ENCODE measurements at places on chromosomes 5 and 9. TPM values are rescaled to one million over a fixed set of nuclear protein-coding genes. Genes with fewer than 3 reads are reported as not detected.

DNA sequence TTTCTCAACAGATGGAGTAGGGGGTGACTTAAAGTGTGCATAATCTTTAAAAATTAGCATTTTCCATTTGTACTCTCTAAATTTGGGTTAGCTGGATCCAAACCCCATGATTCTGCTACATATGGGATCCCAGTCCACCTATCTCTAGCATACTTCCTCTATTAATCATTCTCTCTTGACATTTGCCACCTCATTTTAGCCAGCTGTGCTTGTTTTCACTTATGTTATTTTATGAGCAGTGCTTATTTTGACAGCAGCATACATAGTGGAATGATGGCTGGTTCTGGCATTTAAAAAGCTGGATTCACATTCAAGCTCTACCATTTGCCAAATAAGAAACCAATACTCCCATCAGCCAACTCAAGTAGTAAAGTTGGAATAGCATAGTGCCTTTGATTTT, 22.5 kb upstream of the SNX18 start:
- no peak for DNase-seq

GRCh38 chr9:126614455-126615244, 922 bp downstream of the LMX1B start:
- DNase-seq, result no peak

DNA sequence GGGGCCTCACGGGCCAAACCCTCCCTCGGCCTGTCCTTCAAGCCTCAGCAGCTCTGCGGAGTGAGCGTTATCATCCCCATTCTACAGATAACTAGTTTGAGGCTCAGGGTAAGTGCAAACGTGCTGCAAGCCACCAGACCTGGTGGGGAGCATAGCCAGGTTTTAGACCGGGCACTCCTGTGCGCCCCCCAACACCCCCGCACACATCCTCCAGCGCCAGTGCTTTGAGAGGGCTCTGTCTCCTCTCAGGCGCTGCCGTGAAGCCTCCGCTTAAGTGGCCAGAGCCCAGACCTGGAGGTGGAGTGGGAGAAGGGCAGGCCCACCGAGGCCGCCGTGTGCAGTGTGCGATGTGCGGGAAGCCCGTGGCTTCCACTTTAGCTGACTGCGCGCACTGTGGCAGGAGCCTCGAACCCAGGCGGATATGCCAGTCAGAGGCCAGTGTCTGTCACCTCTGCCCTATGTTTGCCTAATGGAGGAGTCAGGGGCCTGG, 1.6 kb upstream of the MGAT1 start:
- DNase-seq, result no peak

GRCh38 chr9:6907772-6908381, 150.1 kb downstream of the KDM4C start:
- DNase-seq, result no peak

DNA sequence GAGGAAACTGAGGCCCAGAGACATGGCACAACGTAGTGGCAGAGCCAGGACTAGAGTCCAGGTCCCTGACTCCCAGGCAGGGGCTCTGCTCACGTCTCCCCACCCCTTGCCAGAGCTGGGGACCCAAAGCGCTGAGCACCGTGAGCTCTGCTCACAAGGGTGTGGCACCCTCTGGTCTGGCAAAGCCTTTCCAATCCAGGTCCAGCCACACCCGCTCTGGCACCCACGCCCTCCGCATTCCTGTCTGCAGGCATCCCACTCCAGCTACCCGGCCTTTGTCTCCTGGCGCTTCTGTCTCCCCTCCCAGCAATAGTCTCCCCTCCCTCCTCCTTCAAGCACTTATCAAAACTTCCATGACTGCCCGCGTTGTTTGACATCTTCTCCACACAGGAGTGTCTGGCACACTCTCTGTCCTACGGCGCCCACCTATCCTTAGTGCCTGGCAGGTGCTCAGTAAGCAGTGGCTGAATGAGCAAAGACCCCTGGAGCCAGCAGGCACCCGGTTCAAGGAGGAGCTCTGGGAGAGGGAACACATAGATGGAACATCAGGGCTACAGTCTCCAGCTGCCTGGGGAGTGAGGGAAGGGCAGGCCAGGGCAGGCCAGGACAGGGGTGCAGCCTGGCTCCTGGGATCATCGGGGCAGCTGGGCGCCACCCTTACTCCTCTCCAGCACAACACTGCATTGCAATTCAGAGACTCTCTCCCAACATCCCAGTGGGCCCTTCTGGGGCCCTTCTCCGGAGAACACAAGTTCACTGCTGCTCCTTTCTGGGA, 12.0 kb downstream of the HIGD2A start:
- peak; percentile 65 for DNase-seq

GRCh38 chr5:60504342-60504741, 195.6 kb downstream of the DEPDC1B start:
- DNase-seq, result no peak

- DNase-seq, result no peak
Observed at GRCh38 chr9:3032898-3033297, 189.0 kb upstream of the PUM3 start.

DNA sequence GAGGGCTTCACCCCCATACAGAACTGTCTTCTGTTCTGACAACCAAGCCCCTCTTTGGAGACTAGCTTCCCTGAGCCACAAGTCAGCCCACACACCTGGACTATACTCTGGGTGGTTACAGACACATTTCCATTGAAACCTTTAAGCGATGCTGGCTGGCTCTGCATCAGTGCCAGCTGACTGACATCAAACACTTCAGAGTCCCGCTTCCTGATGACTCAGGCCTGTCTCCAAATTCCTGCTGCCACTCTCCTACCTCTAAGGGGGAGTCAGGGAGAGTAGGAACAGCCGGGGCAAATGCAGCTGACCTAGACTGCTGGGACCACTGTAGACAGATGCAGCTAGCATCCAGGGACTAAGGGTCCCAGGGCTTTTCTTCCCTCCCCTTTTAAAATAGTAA, 59.4 kb downstream of the SIL1 start:
- DNase-seq, result peak; percentile 33

- DNase-seq, result no peak
Observed at GRCh38 chr5:156094001-156094400, 233.0 kb upstream of the SGCD start.

- no peak for DNase-seq
Observed at GRCh38 chr9:38681747-38682227, 38.1 kb downstream of the FAM240B start.

DNA sequence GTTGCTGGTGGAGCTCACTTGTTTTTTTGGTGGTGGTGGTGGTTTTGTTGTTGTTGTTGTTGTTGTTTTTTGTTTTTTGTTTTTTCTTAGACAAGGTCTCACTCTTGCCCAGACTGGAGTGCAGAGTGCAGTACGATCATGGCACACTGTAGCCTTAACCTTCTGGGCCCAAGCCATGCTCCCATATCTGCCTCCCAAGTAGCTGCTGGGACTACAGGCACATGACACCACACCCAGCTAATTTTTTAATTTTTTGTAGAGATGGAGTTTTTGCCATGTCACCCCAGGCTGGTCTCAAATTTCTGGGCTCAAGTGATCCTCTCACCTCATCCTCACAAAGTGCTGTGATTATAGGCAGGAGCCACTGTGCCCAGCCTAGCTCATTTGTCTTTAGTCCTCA, 53.5 kb downstream of the NUP214 start:
- DNase-seq, result no peak

- no peak for DNase-seq
Observed at GRCh38 chr9:130823435-130823834, 11.6 kb upstream of the ABL1 start.

DNA sequence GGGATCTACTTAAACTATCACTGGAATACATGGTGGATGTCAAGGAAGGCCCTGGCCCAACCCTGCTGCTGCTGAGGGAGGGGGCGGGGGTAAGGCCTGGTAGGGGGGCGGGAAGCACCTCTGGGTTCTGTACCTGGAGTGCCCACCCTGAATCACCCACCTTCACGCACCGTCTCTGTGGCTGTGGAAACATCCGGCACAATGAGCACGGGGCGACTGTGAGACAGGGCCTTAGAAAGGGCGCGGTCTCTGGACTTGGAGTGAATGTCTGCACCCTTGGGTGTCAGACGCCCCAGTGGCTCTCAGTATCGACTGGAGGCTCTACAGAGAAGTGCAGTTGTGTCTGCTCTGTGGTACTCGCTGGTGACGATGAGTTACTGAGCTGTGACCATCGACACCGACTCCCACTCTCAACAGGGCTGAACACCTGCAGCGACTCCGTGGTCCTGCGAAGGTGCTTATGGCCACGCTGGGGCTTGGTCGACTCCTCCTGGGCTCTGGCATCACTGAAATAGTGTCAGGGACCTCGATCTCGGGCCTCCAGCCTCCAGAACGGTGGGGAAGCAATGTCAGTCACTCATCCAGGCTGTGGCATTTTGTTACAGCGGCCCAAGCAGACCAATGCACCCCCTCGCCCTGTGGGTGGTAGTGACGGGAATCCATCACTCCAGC, 25.5 kb upstream of the SLC6A19 start:
- DNase-seq, result no peak

DNA sequence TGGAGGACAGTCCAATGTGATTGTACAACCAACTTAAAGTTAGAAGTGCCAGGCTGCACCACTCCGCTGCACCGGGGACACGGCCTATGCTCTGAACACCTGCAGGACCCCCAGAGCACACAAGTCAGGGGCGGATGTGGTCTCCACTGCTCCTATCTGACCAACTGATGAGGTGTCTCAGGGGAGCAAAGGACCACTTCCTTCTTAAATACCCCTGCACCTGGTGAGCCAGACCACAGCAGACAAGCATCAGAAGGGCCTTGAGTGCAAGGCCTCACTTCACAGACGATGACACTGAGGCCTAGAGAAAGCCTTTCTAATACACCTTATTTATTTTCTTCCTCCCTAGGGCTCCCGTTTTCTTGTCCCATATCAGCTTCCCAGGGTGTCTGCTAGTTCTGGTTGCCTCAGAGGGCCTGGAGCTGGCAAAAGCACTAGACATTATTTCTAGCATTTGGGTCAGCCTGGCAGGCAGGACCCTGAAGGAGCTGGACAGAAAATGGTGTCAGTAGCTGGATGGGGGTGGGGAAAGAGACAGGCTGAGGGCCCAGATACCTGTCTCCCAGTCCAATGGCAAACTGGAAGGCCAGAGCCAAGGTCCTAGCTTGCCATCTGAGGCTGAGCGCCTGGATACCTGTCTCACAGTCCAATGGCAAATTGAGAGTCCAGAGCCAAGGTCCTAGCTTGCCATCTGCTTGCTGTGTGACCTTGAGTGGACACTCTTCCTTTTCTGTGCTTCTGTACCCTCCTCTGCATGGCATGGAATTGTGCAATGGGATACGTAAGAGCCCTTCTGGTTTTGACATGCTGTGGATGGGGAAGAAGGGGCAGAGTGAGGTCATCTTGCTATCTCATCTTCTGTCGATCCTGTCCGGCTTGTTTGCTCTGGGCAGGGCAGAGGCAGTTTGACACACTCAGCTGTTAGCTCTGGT, 9.0 kb downstream of the CCDC69 start:
- DNase-seq, result no peak

GRCh38 chr9:14315875-14316601, 2.1 kb upstream of the NFIB start:
- DNase-seq, result peak; percentile 24

Gene PAEP
- not detected for total RNA-seq

Gene SPAG8
- 0.97 TPM for total RNA-seq

Gene MAMDC2
- total RNA-seq, result 0.29 TPM

Gene FAF2
- 68.9 TPM for total RNA-seq

All from Calu3 (cell line).